ENCODE measurements at places on chromosomes 1 and 21. TPM values are rescaled to one million over a fixed set of nuclear protein-coding genes. Genes with fewer than 3 reads are reported as not detected.

Gene PLA2G2D
- not detected for total RNA-seq

- no peak for DNase-seq
These were observed 165.7 kb downstream of the RHOU start for GRCh38 chr1:228900886-228901392.

DNA sequence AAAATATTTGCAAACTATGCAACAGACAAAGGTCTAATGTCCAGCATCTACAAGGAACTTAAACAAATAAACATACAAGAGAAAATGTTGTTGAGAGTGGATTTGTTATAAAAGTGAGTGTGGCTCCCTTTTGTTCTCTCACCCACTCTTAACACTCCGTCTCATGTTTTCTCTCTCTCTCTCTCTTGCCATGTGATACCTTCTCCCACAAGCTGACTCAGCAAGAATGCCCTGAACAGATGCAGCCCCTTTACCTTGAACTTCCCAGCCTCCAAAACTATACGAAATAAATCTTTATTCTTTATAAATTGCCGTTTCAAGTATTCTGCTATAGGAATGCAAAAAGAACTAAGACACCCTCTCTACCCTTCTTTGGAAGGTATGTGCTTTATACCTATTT lies 234.1 kb downstream of the ADGRL2 start:
- DNase-seq = no peak

DNA sequence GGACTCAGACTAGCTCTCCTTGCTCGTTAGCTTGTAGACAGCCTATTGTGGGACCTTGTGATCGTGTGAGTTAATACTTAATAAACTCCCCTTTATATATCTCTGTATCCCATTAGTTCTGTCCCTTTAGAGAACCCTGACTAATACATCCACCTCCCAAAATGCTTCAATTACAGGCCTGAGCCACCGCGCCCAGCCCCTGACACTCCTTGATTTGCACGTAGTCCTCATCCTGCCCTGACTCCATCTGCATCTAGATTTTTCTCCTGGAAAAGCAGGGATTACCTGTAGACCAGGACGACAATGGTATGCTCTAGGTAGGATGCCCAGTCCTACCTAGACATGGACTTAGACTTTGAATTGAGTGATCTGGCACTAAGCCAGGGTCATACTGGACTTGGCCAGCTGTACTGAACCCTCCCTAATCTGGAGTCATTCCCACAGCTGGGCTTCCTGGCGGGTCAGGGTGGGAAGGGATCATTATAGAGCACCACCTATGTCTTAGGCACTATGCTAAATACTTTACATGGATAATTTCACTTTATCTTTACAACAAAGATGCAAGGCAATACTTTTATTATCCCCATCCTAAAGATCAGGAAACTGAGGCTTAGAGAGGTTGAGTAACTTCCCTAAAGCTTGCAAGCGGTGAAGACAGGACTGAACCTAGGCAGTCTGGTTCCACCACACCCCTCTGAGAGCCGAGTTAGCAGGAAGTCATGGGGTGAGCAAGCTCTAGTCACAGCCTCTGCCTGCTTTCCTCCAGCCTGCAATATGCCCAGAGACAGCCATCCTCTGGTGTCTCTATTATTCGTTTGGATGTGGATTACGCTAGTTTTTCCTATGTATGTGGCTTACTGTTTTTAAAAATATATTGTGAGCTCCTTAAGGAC lies 89.4 kb downstream of the DTL start:
- peak; percentile 49 for DNase-seq

- DNase-seq = no peak
These were observed 36.0 kb downstream of the PTPRU start for GRCh38 chr1:29272147-29272907.

GRCh38 chr21:46424039-46424591 lies 34.6 kb upstream of the DIP2A start:
- DNase-seq = no peak

GRCh38 chr1:226557424-226557823 lies 8.9 kb downstream of the STUM start:
- DNase-seq = no peak

Gene PAX7
- not detected for total RNA-seq

DNA sequence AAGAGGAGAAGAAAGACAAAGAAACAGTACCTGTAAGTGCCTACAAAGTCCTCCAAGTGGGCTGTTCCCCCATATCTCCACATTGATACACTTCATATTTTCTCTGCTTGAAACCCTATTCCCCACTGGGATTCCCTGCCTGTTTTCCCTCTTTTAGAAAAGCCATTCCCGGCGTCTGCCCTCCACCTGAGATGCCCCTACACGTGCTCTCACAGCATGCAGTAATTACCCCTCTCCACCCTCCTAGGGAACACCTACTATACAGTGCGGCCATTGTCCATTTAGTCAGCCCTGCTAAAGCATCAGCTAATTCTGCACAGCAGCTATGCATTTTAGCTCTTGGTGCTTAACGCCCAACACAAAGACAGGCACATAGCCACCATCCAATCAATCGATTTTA lies 135.7 kb upstream of the TIAM1 start:
- no peak for DNase-seq

Gene TMEM82
- not detected for total RNA-seq

Gene KCNJ9
- total RNA-seq = not detected

DNA sequence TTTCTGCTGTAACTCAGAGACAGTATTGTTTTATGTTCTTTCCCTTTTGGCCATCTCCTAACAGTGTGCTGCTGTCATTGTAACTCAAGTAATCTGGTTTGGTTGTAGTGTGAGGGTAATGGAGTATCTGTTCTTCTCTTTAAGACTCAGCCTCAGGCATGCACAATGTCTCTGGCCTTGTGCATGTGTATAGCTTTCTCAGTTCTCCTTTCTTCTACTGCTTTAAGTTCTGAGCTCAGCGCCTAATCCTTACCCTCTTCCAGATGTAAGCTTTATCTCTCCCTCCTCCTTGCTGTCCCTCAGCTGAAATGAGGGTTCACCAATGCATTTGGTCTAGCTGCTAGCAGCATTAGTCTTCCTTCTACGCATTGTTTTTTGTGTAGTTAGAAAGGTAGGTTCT lies 1420.4 kb upstream of the PRMT6 start:
- DNase-seq = no peak

Gene PRELP
- 128 TPM for total RNA-seq

Gene RBM15
- 26.2 TPM for total RNA-seq

DNA sequence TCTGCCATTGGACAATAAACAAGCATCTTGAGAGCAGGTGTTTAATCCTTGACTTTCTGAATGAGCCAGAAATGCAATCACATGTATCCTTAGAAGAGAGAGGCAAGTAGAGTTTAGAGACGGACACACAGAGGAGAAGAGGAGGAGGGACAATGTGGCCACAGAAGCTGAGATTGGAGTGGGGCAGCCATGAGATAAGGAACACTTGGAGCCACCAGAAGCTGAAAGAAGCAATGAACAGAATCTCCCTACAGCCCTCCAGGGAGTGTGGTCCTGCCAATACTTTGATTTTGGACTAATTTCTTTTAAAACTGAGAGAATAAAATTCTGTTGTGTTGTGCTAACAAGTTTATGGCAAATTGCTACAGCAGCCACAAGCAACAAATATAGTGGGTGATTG lies 141.0 kb downstream of the ATP6V1G3 start:
- no peak for DNase-seq

DNA sequence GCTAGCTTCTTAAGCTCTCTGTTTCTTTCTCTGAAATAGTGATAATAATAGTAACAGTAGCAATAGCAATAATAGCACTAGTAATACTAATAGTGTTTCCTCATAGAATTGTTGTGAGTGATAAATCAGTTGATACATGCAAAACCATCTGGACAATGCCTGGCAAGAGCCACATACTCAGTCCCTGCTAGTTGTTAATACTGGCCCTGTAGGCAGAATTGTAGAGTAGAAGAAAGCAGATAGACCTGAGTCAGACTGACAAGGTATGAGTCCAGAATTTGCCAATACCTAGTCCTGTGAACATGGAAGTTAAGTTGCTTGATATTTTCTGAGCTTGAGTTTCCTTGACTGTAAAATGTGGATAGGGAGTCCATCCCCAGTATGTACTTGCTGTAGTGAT lies 171.9 kb downstream of the C1orf21 start:
- no peak for DNase-seq

DNA sequence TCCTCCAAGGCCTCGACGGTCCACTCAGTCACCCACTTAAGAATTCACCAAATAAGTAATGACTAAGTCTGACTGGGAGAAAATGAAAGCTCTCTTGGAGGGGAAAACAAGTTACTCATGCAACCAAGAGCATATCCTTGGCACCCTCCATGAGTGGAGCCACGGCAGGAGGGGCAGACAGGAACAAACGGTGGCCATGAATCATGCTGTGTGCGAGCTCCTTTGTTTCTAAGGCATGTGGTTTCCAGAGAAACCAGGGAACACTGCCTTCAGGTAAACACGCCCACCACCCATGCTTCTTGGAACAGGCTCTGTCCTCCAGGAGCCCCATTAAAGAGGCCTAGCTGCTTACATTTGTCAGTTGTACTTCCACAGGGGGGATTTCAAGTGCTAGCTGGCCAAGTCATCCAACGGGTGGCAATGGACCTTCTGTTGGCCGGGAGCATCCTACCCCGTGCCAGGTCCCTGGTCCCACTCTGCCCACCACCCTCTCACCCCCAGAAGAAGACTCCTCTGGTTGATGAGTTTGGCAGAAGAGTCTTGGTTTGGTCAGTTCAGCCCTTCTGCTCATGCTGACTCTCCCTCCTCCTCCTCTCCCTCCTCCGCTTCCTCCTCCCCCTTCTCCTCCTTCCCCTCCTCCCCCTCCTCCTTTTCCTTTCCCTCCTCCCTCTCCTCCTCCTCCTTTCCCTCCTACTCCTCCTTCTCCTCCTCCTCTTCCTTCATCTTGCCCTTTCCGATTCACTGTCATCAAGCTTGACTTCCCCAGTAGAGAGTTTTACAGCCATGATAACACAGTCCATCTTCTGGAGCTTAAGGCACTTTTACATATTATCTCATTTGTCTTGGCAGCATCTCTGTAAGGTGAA lies 107.6 kb downstream of the CCDC185 start:
- DNase-seq = peak; percentile 64

Gene GNG4
- total RNA-seq = not detected

DNA sequence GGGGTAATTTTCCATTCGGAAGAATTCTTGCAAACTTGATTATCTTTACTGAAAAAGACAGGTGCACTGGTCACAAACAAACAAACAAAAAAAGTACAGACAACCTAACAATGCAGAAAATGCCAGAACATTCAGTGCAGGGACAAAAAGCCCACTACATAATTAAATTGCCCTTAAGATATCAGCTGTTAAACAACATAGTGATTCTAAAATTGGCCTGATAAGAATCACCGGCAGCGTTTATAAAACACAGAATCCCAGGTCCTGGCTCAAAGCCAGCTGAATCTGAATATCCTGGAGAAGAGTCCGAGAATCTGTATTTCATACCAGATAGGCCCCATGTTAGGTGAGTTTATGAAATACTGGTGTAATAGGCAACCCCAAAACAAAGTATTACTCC lies 6.1 kb downstream of the PLPP3 start:
- DNase-seq = no peak

Gene PTCH2
- total RNA-seq = 1.5 TPM

DNA sequence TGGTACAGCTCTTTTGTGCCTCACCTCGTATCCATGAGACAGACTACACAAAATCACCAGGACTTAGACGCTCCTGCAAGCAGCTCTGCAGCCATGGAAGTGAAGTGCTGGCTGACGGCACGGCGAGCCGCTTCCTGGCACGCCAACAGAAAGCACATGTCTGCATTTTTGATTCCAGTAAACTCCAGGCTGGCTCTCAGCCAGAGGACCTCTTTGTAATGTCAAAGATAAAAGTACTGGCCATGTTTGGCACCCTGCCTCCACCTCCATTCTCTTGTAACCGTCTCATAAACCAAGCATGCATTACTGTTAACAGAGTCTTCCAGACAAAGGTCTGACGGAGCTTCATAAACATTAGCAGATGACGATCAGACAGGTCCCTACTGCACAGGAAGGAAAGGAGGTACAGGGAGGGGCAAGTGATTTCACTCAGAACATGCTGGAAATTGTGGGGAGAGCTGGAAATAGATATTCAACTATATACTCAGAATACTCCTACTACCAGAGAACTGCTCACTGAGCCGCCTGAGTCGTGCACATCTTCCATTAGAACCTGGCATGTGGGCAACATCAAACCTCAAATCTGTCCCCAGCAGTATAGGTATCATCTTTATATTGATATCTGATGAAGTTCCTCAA lies 632.0 kb downstream of the SMYD3 start:
- DNase-seq = peak; percentile 75

- DNase-seq = no peak
These were observed 4.3 kb upstream of the ADGRB2 start for GRCh38 chr1:31768407-31768907.

- DNase-seq = no peak
These were observed 38.8 kb upstream of the PLA2G5 start for GRCh38 chr1:20031161-20031560.

Measured in ureter (tissue), 1 donor.